NCI-H526 (cell line): ENCODE measurements at places on chromosomes 3 and 15.

DNA sequence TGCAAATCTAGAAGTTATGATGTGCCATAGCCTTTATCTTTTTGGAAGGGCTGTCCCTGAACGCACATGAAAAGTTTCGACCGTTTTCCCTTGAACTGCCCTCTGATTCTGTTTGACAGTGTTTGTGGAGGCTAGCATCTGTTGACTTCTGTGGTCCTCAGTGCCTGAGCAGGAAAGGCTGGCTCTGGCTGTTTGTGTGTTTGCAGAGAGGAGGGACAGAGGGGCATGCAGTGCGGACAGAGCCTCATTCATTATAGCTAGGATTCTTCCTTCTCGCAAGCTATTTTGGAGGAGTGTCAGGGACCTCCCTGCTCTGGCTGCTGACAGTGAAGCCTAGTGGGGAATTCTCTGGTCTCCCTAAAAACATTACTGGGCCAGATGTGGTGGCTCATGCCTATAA is 64.5 kb downstream of the CDAN1 start:
- no peak for DNase-seq

GRCh38 chr3:141648055-141648910 is 89.8 kb upstream of the RNF7 start:
- peak; percentile 77 for DNase-seq

GRCh38 chr3:16386561-16386960 is 121.5 kb downstream of the OXNAD1 start:
- no peak for DNase-seq

DNA sequence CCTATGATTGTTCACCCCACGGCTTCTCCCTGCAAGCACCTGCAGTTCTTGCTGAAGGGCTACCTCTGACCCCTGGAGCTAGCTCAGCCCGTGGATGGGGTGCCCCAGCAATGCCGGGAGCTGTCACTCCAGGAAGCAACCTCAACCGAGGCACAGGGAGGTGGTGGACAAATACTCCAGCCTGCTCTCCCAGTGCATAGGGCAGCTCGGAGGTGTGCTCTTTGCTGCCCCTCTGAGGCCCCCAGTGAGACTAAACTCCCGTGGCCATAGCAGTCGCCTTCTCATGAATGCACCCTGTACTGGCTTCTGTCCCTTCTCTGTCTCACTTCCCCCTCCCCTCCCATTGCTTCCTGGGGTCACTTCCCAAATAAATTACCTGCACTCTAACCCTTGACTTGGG is 48.5 kb downstream of the LINGO1 start:
- no peak for DNase-seq

- DNase-seq: no peak
Observed at GRCh38 chr3:21505711-21506460, 245.1 kb downstream of the ZNF385D start.

DNA sequence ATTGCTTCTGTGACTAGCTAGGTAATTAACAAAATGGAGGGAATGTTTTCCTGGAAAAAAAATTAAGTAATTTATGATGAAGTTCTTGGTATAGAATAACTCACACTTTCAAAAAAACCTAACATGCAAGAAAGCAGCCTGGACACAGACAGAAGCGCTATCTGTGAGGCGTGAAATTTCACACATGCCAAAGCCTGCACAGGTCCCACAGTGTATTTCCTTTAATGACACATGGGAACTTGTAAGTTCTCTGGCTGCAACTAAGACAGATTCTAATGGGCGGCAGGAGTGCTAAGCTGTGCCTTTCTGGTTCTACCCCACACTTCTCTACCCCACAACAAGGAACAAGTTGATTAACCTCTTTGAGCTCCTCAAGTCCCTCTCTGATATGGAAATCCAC is 84.9 kb upstream of the NEO1 start:
- no peak for DNase-seq

DNA sequence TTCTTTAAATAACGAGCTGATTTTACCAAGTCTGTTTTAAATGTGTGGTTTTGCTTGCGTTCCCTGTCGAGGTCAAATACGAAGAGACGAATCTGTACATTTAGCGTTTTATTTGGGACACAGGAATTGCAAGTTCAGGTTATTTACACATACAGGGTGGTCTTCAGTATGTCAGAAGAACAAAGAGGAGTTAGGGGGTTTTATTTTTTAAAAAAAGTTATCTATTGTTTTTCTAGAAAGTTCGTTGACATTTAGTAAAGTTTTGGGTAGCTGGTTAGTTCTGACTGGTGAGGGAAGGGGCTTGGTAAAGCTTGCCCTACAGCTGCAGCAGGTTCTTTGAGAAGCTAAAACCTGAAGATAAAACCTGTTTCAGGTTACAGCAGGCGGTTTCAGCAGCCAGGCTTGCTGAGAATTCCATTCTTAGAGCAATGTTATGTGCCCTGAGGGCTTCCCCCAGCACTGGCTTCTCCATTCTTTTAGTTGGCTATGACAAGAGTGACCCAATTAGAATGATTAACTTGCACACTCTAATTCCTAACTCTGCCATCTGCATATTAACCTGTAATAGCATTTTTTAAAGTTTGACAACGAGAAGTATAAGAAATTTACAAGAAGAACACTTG is 815 bp upstream of the ZNF280D start:
- DNase-seq: peak; percentile 7

GRCh38 chr3:182983876-182984275 is 3.5 kb upstream of the DCUN1D1 start:
- no peak for DNase-seq

GRCh38 chr15:31399544-31400171 is 73.0 kb downstream of the KLF13 start:
- no peak for DNase-seq

GRCh38 chr3:119437691-119438258 is 25.6 kb downstream of the TMEM39A start:
- no peak for DNase-seq

DNA sequence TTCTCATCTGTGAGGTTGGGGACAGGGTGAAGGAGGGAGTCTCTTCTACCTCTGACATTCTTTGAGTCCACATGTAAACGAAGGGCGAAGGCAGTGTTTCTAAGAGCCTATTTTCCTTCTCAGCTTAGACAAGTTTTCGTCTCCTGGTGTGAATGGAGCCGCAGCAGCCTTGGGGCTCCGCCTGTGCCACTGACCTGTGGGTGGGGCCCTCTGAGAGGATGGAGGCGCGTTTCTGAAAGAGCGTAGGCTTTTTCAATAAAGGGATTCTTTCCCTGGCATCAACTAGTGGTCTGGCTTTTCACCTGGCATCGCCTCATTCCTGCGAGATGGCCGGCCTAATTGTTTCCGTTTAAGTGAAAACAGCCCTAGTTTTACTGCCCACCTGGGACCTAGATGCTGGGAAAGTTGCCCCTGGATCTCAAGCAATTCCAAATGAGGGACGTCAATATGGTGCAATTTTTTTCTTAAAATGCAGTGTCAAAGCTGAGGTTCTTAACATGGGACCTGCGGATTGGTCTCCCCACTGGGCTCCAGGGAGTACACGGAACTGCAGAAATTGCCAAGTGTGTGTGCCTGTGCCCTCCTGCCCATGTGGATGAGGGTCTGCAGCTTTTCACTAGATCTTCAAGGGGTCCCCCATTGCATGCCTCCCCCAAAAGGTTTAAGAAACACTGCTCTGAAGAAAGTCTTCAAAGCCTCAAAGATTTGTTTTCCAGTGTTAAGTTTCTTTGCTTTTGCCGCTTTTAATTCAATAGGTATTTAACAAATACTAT is 958 bp downstream of the GLDN start:
- peak; percentile 56 for DNase-seq

GRCh38 chr15:99574502-99574901 is 8.7 kb downstream of the MEF2A start:
- no peak for DNase-seq
